Left lobe of liver (tissue), 2 donors: ENCODE measurements at places on chromosomes 7 and 10.
A peak's percentile ranks its signal among the peaks of the same experiment; 100 is the strongest.

GRCh38 chr10:122252805-122253204 is 18.3 kb upstream of the BTBD16 start:
- DNase-seq: peak; percentile 31

DNA sequence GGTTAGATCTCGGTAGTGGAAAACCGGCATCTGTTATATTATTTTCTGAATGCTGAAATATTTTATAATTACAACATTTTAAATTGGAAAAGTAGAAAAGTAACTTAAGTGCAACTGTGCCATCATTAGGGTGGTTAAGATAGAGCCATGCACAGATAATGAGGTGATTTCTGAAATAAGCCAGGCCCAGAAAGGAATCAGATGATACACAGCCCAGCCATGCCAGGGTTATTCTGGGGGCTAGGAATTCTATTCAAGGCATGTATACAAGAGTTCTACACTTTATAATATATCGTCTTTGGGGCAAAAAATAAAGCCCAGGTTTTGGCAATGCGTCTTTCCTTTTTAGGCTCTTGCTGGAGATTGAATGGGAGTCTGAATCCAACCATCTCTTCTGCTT is 128.7 kb downstream of the ITGB8 start:
- no peak for DNase-seq

DNA sequence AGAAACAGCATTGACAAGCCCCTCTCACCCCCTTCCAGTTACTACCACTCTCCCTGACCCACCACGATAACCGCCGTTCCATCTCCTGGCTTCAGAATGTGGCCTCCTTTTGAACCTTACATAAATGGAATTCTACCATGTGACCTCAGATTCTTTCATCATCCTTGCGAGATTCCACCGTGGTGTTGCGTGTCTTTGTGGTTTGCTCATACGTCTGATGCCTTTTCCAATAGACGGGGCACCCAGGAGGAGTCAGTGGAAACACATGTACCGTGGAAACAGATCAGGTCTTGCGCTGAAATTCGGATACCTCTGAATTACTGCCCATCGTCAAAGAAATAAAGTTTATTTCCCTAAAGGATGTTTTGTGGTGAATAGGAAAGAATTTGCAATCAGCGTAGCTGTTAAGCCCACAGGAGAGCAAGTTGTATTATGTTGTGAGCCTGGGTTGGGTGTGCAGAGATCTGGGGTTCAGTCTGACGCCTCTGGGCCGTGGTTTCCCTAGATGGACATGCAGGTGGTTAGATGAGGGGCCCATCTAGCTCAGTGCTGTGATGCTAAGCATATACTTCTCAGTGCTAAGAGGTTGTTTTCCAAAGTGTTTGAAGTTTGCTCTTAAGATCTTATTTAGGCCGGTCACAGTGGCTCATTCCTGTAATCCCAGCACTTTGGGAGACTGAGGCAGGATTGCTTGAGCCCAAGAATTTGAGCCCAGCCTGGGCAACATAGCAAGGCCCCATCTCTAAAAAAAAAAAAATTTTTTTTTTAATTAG is 29.1 kb downstream of the GTF2IRD1 start:
- DNase-seq: peak; percentile 67

- no peak for DNase-seq
Measured at GRCh38 chr10:58642283-58642682, 129.6 kb downstream of the BICC1 start.

- no peak for DNase-seq
Measured at GRCh38 chr7:117350027-117350426, 27.2 kb upstream of the WNT2 start.
